ENCODE measurements at places on chromosomes 1 and 21. TPM values are rescaled to one million over a fixed set of nuclear protein-coding genes. Genes with fewer than 3 reads are reported as not detected.
A peak's percentile ranks its signal among the peaks of the same experiment; 100 is the strongest.

- no peak for DNase-seq
- H3K4me1 ChIP-seq: no peaks in the 10 kb centered on the region
- H3K27ac ChIP-seq: no peak overlapping the region
- no peaks in the 10 kb centered on the region for H3K27me3 ChIP-seq
Measured at GRCh38 chr1:5998051-5998905, 6.1 kb upstream of the NPHP4 start.

DNA sequence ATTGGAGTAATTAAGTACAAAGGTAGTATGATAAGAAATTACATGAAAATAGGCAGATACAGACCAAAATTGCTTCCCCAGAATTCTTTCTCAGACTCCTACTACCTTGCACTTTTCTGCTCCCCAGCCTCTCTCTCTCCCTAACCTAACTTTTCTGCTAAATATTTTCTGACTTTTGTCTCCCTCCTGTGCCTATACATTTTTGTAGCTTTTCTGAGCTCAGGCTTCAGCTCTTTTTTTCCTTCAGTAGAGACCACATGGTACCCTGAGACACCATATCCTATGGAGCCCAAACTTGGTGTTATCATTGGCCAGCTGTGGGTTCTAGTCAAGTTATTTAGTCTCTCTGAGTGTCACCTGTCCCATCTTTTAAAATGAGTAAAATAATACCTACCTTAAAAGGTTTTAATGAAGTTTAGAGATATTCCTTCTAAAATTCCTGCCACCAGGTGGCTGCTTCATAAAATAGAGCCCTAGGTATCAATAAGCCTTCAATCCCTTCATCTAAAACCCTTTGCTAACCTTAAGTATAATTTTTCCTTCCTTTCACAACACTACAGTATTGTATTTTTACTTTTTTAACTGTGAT, 237.6 kb upstream of the DUSP10 start:
- no peaks in the 10 kb centered on the region for H3K27me3 ChIP-seq
- DNase-seq: no peak
- peaks cover 90% of the 10 kb centered on the region for H3K36me3 ChIP-seq
- peak overlapping the region; percentile 45 for H3K4me3 ChIP-seq
- peaks cover 74% of the 10 kb centered on the region for H3K4me1 ChIP-seq

GRCh38 chr21:17786851-17787181, 32.3 kb downstream of the C21orf91 start:
- no peak for DNase-seq
- H3K27me3 ChIP-seq: no peaks in the 10 kb centered on the region
- H3K4me3 ChIP-seq: no peak overlapping the region
- no peaks in the 10 kb centered on the region for H3K36me3 ChIP-seq

Gene KIF21B
- 5.9 TPM for total RNA-seq

DNA sequence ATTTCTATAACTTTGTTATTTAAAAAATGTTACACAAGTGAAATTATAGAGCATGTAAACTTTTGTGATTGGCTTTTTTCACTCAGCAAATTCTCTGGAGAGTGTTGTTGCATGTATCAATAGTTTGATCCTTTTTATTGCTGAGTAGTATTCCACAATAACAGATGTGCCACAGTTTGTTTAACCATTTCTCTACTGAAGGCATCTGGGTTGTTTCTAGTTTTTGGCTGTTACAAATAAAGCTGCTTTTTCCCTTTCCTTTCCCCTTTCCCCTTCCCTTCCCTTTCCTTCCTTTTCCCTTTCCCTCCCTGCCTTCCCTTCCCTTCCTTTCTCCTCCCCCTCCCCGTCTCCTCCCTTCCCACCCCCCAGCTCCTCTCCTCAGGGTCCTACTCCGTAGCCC, 15.9 kb downstream of the TUFT1 start:
- H3K4me3 ChIP-seq: no peak overlapping the region
- peaks cover 28% of the 10 kb centered on the region for H3K36me3 ChIP-seq
- no peak for DNase-seq
- H3K27ac ChIP-seq: no peak overlapping the region
- peaks cover 34% of the 10 kb centered on the region for H3K4me1 ChIP-seq

Gene DYNLT4
- total RNA-seq: 0.66 TPM

- H3K4me3 ChIP-seq: no peak overlapping the region
- no peak for DNase-seq
- no peaks in the 10 kb centered on the region for H3K27me3 ChIP-seq
- no peak overlapping the region for H3K27ac ChIP-seq
- no peaks in the 10 kb centered on the region for H3K4me1 ChIP-seq
Measured at GRCh38 chr1:9592510-9593075, 3.9 kb downstream of the TMEM201 start.

DNA sequence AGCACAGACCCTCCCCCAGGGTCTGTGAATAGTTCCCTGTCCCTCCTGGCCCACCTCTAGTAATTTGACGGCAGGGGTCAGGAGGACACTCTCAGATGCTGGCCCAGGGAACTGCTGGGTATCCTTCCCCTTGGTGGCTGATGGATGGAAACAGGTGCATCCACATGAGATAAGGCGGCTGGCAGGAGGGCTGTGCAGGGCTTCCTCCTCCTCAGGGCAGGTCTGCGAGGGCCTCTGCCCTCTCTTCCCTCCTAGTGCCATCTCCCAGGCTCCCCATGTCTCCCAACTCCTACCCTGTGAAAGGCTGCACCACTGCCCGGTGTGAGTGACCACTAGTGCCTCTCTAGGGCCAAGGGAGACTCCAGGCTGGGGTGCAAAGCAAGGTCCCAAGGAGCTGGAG, 123.9 kb downstream of the GLIS1 start:
- no peaks in the 10 kb centered on the region for H3K4me1 ChIP-seq
- peaks cover 59% of the 10 kb centered on the region for H3K27me3 ChIP-seq
- no peak overlapping the region for H3K4me3 ChIP-seq

GRCh38 chr1:245805532-245805931, 650.7 kb downstream of the KIF26B start:
- H3K4me3 ChIP-seq: no peak overlapping the region
- no peaks in the 10 kb centered on the region for H3K36me3 ChIP-seq
- no peak for DNase-seq

Gene PCAT6
- 2.8 TPM for total RNA-seq

DNA sequence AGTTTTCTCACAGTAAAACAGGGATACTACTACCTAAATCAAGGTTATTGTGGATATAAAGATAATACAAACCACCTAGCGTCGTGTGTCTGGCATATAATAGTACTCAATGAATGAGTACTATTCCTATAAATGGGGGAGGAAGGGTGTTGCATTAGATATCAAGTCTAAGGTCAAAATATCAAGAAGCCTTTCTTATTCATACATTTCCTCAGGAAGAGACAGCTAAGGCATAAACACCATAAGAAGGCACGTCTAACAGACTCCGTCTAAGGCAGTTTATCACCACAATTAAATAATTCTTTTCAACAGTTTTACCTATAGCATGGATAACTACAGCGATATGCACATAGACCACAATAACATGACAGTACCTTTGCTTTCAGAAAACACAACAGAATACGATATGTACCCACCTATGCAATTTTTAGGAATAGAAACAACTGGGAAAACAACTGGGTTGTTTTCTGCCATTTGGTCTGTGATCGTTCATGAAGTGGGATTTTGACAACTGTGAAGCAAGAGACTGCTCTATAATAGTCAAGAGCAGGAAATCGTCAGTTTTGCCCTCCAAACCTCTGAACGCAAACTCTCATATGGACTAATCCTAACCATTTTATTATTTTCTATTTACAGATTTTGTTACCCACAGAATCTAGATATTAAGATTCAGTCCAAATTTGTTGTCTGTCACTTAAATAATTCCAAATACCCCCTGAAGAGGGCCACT, 53.1 kb downstream of the HNRNPR start:
- H3K4me3 ChIP-seq: no peak overlapping the region
- peaks cover 23% of the 10 kb centered on the region for H3K36me3 ChIP-seq
- no peak overlapping the region for H3K27ac ChIP-seq
- DNase-seq: no peak
- no peaks in the 10 kb centered on the region for H3K4me1 ChIP-seq

All from Calu3 (cell line).